ENCODE measurements at places on chromosomes 1 and 21. TPM values are rescaled to one million over a fixed set of nuclear protein-coding genes. Genes with fewer than 3 reads are reported as not detected.

Gene LRRC7
- 2.6 TPM for total RNA-seq

GRCh38 chr21:45443595-45444181 lies 38.7 kb downstream of the COL18A1 start:
- H3K4me3 ChIP-seq, result no peak overlapping the region
- H3K36me3 ChIP-seq, result no peaks in the 10 kb centered on the region
- H3K27me3 ChIP-seq, result no peaks in the 10 kb centered on the region
- peaks cover 11% of the 10 kb centered on the region for H3K4me1 ChIP-seq

GRCh38 chr1:183841550-183841949 lies 36.6 kb downstream of the RGL1 start:
- H3K27me3 ChIP-seq, result no peaks in the 10 kb centered on the region
- H3K4me3 ChIP-seq, result no peak overlapping the region
- H3K36me3 ChIP-seq, result no peaks in the 10 kb centered on the region
- peak overlapping the region; percentile 77 for H3K27ac ChIP-seq
- DNase-seq, result no peak

- H3K27ac ChIP-seq, result peak overlapping the region; percentile 18
- no peaks in the 10 kb centered on the region for H3K27me3 ChIP-seq
- no peak for DNase-seq
- peaks cover 5% of the 10 kb centered on the region for H3K4me1 ChIP-seq
- H3K36me3 ChIP-seq, result no peaks in the 10 kb centered on the region
- no peak overlapping the region for H3K4me3 ChIP-seq
Observed at GRCh38 chr1:12150456-12151200, 16.2 kb upstream of the TNFRSF1B start.

Gene FCAMR
- total RNA-seq, result not detected

Gene IL12RB2
- 1.3 TPM for total RNA-seq

Gene TRPM2
- total RNA-seq, result 2.1 TPM
